ENCODE measurements at places on chromosomes 4 and X. TPM values are rescaled to one million over a fixed set of nuclear protein-coding genes. Genes with fewer than 3 reads are reported as not detected.

DNA sequence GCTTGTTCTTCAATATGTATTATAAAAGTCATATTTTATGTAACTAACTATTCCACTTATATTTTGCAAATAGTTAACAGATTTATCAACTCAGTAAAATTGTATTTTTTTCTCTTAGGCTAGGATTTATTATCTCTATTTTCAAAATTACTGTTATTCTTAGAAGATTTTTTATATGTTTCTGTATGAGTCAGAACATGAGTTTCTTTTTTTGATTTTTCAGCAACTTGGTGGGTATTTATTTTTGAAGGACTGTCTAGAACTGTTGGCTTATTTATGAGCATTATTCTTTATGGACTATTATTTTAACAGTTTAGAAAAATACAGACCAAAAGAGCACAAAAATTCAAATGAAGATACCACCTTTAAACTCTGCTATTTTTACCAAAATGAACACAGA is 6.8 kb downstream of the AIMP1 start:
- no peak for DNase-seq

DNA sequence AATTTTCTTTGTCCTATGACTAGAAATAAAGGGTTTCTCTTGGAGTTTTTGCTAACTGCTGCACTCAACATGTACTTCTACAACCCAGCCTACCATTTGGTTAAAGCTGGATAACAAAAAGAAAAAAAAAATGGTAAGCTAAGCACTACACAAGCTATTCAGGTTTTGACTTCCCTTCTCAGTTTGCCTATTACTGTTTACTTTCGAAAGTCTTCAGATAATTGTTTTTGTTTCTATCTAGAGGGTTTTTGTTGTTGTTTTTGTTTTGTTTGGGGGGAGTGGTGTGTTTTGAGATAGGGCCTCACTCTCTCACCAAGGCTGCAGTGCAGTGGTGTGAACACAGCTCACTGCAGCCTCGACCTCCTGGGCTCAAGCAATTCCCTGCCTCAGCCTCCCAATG is 46.6 kb downstream of the CLOCK start:
- DNase-seq, result no peak

DNA sequence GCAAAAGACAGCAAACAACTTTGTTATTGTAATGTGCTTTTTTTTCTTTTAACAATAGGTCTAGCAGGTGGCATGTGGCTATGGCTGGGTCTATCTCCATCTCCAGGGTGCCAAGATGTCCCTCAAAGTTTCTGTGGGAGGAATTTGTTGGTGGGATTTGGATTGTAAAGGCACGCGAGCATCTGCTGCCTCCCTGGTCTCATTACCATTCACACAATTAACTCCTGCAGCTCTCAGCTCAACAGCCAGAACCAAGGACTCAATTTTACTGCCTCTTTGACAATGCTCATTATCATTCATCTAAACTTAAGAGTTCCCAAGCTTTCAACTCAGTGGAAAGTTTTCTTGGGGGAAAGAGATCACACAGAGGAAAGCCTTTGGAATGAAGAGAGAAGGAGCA is 10.9 kb upstream of the PCDH18 start:
- no peak for DNase-seq

GRCh38 chr4:5890063-5890727 is 2.7 kb downstream of the CRMP1 start:
- peak; percentile 86 for DNase-seq

GRCh38 chrX:105191878-105192277 is 28.6 kb downstream of the TEX13A start:
- DNase-seq, result peak; percentile 1

TIGD4 gene
- total RNA-seq, result 0.25 TPM

FREM3 gene
- not detected for total RNA-seq

KLHL13 gene
- total RNA-seq, result 47.0 TPM

MBNL3 gene
- total RNA-seq, result 29.9 TPM

MAGEA2B gene
- total RNA-seq, result 2.2 TPM

Data from SJCRH30 (cell line).